ENCODE measurements at places on chromosomes 1 and 21.

DNA sequence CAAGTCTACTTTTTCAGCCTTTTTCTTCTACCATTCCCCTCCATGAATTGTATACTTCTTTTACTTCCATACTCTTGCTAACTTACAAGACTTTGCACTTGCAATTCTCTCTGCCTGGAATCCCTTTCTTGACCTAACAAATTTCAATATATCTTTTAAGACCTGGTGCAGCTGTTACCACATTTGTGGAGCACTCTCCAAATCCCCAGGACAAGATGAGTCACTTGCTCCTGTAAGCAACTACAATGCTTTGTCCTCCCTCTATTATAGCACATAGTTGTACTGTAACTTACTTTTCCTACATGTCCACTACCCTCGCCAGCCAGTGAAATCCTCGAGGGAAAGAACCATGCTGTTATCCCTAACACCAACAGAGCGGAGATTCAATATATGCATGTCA is 43.1 kb downstream of the WARS2 start:
- no peak for DNase-seq

DNA sequence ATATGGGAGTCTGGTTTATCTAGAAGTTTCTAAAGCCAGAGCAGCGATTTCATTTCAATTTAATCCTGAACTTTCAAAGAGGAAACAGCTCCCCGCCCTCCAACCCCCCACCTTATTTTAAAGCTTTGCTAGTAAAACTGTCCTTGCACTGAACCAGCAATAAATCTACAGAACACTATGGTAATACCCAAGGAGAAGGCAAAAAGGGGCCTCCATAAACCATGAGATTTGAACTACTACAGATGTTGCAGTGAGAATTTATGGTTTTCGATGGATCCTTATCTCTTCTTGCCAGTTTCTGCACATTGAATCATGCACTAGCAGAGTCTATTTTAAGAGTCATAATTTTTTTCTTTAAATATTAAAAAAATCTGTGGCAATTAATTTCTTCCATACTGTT is 64.8 kb upstream of the BEND5 start:
- DNase-seq: no peak

- no peak for DNase-seq
Measured at GRCh38 chr1:10614377-10615225, 139.9 kb downstream of the PEX14 start.

DNA sequence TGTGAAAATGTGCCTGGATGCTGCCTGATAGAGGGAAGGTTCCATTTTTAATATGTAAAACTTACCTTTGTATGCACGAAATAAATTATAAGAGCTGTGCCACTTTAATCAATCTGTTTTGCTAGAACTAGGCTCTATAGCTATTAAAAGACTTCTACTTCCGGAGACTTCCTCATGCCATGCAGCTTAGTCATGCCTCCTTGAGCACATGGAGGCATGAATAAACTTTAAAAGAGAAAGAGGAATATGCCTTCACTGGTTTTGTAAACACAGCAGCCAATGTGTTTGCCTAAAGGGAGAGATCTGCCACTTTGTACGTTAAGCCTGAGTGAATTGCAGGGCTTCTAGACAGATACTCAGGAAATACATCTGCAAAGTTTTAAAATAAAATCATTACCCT is 604.6 kb downstream of the LRRIQ3 start:
- no peak for DNase-seq

GRCh38 chr1:95230256-95230655 is 3.8 kb upstream of the RWDD3 start:
- no peak for DNase-seq

GRCh38 chr1:147598621-147599361 is 57.5 kb downstream of the BCL9 start:
- no peak for DNase-seq

DNA sequence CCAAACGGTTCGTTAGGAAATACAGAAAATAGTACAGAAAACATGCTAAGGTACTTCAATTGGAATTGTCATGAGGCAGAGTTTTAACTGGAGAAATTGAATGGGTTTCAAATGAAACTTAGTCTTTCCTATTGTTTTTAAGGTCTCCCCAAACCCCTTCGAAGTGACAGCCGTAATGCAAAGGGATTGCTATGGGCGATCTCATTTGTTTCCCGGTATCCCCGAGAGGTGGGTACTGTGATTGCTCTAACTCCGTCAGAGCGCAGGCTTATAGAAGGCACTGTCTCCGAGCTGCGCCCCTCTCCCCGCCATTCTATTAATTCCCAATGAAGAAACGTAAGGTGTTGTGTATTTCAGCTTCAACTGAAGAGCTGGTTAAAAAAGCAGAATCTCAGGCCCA is 22.0 kb upstream of the RNF187 start:
- DNase-seq: no peak

DNA sequence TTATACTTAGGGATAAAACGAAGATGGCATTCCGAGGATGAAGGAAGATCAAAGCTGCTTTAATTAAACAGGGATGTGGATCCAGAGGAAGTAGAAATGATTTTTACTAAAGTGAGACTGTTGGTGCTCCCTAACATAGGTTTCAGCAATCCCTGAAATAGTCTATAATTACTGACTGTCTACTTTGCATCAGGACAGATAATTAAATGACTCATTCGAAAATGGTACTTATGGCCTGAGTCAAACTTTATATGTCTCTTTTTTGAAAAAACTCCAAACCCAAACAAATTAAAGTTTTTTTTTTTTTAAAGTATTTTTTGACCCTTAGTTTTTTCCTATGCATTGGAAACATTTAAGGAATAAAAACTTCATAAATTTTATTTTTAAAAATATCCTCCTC is 90.3 kb downstream of the LYST start:
- DNase-seq: no peak

GRCh38 chr1:19315378-19316198 is 3.5 kb downstream of the SLC66A1 start:
- peak; percentile 72 for DNase-seq

DNA sequence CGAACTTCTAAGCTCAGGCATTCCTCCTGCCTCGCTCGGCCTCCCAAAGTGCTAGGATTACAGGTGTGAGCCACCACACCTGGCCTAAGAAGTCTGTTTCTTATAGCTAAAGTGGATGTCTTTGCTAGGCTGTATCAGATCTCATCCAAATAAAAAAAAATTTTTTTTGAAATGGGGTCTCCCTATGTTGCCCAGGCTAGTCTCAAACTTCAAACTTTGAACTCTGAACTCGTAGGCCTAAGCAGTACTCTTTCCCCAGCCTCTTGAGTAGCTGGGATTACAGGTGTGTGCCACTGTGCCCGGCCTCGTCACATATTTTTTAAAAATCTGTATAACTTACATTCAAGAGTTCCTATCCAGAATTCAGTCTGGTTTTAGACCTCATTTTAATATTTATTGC is 40.5 kb downstream of the RPRD2 start:
- DNase-seq: no peak

GRCh38 chr1:200366577-200367253 is 43.1 kb downstream of the ZNF281 start:
- no peak for DNase-seq

GRCh38 chr21:28336314-28336713 is 656.4 kb downstream of the LTN1 start:
- no peak for DNase-seq

GRCh38 chr1:243798726-243799125 is 51.3 kb downstream of the AKT3 start:
- no peak for DNase-seq

DNA sequence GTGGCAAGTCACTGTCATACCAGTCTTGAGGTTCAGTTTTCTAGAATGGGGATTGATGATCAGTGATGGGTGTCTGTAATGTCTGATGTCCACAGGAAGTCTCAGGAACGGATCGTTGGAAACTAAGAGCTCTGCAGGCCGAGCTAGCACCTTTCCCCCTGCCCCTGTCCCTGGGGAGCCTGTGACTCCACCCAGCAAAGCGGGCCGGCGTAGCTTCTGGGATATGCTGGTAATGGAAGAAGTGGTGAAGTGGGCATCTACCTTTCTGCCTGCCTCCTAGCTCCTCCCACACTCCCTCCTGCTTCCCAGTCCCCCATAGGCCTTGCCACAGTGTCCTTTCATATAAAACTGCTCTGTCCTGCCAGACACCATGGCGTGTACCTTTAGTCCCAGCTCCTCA is 13.4 kb downstream of the HYI start:
- no peak for DNase-seq

- no peak for DNase-seq
Measured at GRCh38 chr1:93078203-93078602, 880 bp upstream of the MTF2 start.

DNA sequence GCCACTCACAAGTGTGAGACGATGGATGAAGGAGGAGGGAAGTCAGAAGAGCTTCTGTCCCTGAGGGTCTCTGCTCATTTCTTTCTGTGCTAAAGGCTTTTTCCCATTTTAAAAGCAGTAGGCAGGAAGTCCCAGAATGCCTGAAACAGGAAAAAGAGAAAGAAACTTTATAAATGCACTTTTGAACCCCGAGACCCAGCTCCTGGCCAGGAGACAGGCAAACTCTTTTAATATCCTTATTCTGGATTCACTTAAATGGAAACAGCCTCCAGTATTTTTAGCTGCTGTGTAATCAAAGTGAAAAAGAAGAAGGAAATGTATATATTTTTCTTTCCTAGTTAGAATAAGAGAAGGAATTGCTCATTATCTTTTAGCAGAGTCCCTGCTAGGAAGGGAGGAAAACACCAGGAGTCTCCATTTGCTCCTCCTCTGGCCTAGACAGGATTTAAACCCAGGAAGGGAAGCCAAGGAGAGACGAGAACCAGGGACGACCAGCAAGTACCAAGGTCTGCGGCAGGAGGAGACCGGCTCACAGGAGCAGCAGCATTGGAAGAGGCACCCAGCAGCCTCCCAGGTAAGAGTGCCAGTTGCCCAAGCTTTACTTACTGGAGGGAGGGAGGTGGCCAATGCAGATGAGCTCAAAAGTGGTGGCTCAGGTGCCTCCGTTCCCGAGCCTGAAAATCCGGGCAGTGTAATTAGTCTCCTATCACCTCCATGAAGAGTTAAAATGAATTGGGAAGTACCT is at the start of gene TNN:
Gene TNN, plus strand, starts transcription at position 472 of the 745 bp plus-strand sequence. CDS start 9,586 bp downstream, outside the sequence.
- no peak for DNase-seq

- DNase-seq: no peak
Measured at GRCh38 chr1:81375884-81376548, 424.7 kb upstream of the ADGRL2 start.

GRCh38 chr1:46003315-46003714 is 129.1 kb downstream of the PIK3R3 start:
- no peak for DNase-seq

GRCh38 chr1:6423321-6423999 is 1.1 kb upstream of the ESPN start:
- peak; percentile 89 for DNase-seq

- no peak for DNase-seq
Measured at GRCh38 chr1:38297842-38298241, 251.2 kb upstream of the POU3F1 start.

- no peak for DNase-seq
Measured at GRCh38 chr1:207919523-207920170, 8.7 kb upstream of the CD34 start.

- DNase-seq: no peak
Measured at GRCh38 chr1:27960762-27961645, 1.2 kb downstream of the XKR8 start.

DNA sequence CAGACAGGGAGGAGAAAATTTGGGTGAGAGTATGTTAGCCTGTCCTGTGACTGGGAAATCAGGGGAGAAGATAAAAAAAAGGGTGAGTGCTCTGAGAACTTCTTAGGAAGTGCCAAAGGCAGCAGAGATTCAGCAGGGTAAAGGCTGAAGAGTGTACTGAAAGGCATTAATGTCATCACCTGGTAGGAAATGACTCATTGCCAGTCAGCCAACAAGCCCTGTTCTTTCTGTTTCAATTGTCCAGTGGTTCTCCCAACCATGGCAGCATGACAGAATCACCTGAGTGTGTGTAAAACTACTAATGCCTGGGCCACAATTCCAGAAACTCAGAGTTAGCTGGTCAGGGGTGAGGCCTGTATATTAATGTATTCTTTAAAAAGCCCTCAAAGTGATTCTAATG is 83.5 kb downstream of the INTS7 start:
- no peak for DNase-seq

All from Peyer's patch (tissue), 4 donors.